GM12891 (cell line): ENCODE measurements at places on chromosomes 12 and 14.
A peak's percentile ranks its signal among the peaks of the same experiment; 100 is the strongest.

DNA sequence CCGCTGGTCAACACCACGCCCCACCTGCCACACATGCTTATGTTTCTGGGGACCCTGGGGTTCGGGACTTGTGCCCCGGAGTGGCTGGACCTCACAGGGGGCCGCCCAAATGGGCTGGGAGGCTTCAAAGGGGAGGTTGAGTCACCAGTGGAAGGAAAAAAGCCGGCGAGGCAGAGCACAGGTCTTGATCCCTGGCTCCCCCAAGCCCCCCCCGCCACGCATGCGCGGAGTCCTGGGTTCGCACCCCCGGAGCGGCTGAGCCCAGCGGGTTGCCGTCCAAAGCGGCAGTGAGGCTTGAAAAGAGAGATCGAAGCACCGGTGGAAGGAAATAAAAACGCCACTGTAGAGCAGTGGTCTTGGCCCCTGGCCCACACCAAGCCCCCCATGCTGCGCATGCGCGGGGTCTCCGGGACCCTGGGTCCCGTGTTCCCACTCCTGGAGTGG lies 313.5 kb downstream of the ALG10 start:
- no peak for DNase-seq

GRCh38 chr14:34227834-34228649 lies 234.0 kb downstream of the SPTSSA start:
- peak; percentile 44 for DNase-seq

DNA sequence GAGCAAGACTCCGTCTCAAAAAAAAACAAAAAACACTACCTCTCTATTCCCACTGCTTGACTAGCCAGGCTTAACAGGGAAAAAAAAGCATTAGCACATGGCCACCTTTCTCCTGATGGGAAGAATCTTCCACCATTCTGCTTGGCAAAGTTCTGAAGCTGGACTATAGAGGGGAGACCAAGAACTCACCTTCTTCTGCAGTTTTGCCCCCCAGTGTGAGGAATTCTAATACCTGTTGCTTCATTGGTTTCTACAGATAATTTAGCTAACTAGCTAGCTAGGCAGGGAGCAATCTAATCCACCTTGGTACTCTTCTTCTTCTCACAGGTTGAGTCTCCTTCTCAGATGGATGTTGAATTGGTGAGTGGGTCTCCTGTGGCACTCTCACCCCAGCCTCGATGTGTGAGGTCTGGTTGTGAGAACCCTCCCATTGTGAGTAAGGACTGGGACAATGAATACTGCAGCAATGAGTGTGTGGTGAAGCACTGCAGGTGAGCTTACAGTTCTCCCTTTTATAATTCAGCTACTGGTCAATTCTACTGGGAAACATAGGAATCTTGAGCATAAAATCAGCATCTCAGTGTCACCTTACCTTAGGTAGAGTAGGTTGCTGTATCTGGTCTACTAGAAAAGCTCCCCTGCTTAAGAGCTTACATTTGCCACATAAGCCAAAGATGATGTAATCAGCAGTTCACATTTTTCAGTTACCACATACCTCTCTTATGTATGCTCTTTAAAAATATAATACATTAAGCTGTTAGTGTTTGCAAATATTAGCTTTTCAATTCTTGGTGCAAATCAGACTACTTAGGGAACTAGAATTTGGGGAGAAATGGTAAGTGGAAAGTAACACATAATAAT lies 16.0 kb downstream of the METTL3 start:
- no peak for DNase-seq

DNA sequence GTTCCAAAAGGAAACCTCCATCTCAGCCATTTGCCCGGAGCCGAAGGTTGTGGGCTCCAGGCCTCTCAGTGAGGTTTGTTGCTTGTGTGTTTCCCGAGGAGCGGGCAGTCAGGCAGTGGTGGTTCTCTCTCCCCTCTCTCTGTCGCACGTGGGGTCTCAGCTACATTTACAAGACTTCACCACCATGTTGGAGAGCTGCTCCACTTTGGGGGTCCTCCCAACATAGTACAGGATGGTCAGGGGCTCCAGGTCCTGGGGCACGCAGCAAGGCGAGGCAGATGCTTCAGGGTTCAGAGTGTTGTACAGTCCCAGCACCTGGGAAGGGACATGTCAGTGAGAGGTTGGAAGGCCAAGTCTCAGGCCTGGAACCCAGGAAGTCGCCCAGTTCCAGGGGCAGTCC lies 22.8 kb downstream of the TGFB3 start:
- no peak for DNase-seq

DNA sequence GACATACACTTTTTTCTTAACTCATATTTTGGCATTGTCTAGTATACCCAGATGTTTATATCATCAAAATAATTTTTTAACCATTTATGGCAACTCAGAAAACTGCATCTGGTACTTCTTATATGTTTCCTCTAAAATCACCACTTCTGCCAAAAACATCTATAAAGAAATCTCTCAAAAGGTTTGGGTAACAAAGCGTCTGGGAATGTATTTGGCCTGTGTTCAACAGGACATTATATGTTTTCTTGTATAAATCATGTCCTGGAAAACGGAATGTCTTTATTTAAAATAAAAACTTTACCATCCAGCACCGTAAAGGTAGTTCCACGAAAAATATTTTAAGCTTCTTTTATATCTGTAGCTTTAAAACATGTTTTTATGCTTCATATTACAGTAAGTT lies 36.1 kb upstream of the FBLN5 start:
- DNase-seq: no peak

GRCh38 chr12:76694369-76694768 lies 69.5 kb upstream of the ZDHHC17 start:
- DNase-seq: no peak

GRCh38 chr12:55850893-55851292 lies 8.2 kb upstream of the MMP19 start:
- no peak for DNase-seq

DNA sequence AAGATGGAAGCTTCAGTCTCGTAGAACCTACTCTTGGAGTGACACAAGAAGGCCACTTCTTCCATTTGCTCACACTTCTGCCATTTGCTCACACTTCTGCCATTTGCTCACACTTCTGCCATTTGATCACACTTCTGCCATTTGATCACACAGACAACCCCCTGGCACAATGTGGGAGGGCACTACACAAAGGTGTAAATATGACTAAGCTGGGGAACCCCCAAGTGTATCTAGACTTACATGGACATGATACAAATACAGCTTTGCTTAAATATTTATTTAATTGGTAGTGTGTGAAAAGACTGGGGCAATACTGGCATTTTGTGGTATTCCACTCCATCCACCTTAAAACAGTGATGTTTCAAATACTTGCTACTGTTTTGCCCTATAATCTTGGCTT lies 296.2 kb upstream of the PPFIA2 start:
- DNase-seq: no peak

DNA sequence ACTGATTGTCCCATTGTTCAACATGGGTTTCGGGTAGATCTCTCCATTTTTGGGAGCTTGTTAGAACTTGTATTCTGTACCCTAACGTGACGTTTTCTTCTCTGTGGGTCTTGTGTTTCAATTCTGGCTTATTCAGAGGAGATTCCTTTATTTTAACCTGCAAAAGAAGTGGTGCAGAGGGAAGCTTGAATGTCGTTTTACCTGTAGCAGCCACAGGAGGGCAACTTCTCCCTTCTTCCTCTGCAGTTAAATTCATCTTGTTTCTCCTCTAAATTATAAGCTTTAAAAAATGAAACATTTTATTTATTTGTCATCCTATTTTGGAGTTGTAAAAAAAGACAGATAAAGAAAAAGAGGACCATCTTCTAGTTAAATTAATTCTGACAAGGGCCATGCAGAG lies 13.7 kb upstream of the CLEC4D start:
- DNase-seq: no peak

DNA sequence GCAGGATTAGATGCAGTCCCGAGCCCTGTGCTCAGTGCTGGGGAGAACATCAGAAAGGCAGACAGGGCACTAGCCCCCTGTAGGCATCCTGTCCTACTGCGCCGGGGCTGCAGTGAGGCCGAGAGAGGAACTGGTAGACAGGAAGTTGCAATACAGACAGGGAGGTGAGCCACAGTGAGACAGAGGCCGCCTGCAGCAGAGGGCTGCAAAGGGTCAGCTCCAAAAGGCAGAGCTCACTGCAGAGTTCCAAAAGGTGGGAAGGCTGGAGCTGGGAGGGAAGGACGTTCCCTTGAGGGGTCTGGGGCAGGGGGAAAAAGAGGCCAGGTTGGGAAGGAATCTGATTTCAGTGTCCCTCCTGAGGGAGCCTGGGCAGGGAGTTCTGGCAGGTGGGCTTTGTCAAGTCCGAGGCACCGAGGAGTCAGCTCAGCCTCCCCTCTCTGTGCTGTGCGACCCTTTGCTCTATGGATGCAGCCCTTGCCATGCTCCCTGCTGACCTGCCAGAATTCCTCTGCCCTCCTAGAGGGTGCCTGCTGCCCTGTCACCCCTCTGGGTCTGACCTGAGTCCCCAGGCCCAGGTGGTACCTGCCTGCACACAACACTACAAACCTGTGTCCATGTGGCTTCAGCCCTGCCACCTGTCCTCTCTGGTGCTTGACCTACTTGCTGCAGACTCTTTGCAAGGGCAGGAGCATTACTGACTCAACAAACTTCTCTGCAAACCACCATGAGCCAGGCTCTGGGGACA lies 63.5 kb downstream of the PRMT8 start:
- no peak for DNase-seq

DNA sequence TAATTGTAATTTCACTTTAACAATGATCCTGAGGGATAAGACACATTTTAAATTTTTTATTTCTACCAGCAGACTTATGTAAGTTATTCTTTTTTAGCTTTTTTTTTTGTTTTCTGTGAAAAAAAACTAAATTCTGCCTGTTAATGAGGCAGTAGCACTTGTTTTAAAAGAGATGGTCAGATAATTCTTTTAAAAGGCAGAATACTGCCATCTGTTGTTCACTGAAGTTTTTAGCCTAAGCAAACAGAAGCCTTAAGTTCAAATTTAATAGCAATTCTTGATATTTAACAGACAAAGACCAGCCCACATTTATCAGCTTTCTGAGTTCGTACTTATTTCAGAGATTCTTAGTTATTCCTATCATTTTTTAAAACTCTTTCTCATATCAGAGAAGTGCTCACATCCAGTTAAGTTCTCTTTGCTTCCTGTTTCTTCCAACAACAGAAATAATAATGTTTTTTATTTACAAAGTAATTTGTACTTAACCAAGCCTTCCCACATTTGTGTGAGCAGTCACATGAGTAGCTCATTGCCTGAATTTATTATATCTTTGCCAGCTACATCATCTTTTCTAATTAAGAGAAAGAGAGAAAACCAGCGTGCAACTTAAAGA lies 93.4 kb upstream of the SLCO1C1 start:
- DNase-seq: no peak

- no peak for DNase-seq
Observed at GRCh38 chr14:77883131-77883846, 83.4 kb downstream of the ADCK1 start.

GRCh38 chr12:120849765-120850164 lies 54.4 kb downstream of the SPPL3 start:
- no peak for DNase-seq

GRCh38 chr12:86256163-86256562 lies at the start of gene MGAT4C:
Gene MGAT4C, minus strand, starts transcription at chr12:86256391.
- DNase-seq: no peak

- DNase-seq: no peak
Observed at GRCh38 chr12:51774933-51775332, 73.6 kb downstream of the FIGNL2 start.

DNA sequence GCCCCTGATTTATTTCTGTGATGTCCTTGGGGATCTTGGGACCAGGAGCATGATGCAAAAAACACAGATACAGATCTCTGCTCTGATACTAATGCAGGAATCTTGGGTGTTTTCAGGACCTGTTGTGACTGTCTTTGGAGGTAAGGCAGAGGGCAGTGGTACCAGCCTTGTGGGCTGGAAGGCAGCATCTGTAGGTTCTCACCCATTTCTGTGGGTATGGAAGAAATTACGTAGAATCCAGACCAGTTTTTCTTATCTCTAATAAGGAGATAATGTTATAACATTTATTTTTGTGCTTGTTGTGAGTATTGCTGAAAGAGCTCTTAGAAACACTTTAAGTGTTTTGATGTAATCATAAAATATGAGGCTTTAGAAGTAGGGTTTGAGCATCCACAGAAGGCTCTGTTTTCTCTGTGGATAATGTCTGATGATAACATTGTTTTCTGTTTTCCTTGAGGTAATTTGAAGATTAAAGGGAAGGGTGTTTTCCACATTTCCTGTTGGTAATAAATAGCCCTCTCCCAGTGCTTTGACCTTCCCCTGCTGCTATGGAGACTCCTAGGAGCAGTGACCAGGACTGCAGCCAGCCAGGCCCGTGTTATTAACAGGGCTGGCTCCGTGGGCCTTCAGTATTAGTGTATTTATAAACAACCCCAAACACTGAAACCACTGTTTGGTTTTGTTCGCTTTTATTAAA lies 9.4 kb upstream of the DCP1B start:
- no peak for DNase-seq

DNA sequence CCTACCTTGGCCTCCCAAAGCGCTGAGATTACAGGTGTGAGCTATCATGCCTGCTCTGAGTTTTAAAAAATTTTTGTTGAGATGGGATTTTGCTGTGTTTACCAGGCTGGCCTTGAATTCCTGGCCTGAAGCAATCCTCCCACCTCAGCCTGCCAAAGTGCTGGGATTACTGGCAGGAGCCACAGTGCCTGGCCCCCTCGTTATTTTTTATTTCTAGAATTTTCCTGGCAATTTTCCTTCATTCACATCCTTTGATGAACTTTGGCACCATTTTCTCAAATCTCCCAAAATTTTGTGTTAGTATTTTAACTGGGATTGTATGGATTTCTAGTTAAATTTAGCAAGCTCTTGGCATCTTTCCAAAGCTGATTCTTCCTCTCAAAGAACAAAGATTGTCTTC lies 24.6 kb upstream of the SCARB1 start:
- DNase-seq: no peak

GRCh38 chr12:69620921-69621320 lies 10.2 kb upstream of the LRRC10 start:
- DNase-seq: no peak

- DNase-seq: no peak
Observed at GRCh38 chr14:68777644-68778043, 15.2 kb downstream of the ZFP36L1 start.

GRCh38 chr14:79111987-79112501 lies 941.9 kb downstream of the NRXN3 start:
- no peak for DNase-seq
